Substantia nigra (tissue), 51 donors: ENCODE measurements at places on chromosomes 6 and 20.

- DNase-seq: no peak
Observed at GRCh38 chr6:12297363-12298016, 7.3 kb downstream of the EDN1 start.

GRCh38 chr6:37732688-37733087, 35.0 kb upstream of the MDGA1 start:
- no peak for DNase-seq

- DNase-seq: no peak
Observed at GRCh38 chr6:87925373-87926060, 122.1 kb upstream of the SPACA1 start.

DNA sequence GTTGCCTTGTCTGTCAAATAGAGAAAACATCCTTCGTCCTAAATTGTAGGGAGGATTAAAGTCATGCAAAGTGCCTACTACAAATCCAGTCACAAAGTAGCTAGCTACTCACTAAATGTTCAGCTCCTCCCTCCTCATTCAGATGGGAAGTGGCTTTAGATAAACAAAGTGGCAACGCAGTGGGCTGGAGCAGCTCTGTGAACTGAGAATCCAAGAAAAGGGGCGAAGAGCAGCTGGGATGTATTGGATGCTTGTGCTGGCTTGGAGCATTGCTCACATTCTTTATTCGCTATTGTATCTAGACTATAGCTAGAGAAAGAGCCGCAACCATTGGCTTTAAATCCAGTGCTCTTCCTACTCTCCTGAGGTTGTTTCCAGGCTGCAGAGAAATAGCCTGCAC, 10.3 kb downstream of the MOG start:
- DNase-seq: no peak

DNA sequence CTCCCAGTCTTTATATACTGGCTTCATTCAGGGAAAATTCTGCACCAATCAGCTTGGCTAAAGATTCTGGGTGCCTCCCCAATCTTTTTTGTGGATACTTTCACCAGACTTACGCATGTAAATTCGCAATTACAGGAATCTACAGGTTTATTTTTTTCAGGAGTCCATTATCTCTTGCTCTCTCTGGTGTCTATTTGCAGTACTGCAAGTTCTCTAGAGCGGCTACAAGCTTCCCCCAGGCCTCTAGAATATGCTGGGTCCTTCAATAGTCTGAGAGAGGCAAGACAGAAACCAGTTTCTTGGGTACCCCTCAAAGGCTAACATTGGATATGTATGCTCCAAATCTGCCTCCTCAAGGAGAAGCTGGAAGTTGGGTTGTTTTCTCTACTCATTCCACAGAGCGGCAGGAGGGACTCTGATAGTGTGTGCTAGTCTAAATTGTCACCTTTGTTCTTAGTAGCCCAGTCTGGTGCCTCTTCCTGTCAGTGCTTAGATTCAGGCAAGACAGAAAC, 58.5 kb downstream of the SUN5 start:
- no peak for DNase-seq

- no peak for DNase-seq
Observed at GRCh38 chr6:55557146-55557545, 21.8 kb downstream of the HMGCLL1 start.

DNA sequence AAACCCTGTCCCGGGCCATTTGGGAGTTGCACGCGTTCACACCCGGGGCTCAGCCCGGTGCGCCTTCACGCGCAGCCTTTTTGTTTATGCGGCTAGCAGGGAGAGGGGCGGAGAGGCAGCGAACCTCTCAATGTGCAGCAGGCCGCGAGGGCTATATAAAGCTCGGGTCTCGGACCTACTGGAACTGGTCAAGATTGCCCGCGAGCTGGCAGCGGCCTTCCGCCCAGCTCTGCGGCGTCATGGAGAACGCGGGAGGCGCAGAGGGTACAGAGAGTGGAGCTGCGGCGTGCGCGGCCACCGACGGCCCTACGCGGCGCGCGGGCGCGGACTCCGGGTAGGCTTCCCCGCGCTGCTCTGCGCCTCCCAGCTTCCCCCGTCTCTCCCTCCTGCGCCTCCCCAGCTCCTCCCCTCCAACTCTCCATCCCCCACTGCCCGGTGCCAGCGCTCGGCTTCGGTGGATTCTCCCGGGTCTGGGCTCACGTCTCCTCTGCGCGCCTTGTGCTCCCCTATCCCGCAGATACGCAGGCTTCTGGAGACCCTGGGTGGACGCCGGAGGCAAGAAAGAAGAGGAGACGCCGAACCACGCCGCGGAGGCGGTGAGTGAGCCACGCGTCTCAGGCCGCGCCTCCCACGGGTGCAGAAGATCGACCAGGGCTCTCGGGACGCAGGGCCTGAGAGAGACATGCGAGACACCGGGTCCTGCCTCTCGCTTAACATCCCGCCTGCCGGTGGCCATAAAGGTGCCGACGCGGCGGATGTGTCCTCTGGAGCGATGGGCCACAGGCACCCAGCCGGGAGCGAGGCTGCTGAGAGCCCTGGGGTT, at the start of gene RIPPLY2:
TSS of gene RIPPLY2 (plus strand) at position 183 of the 823 bp plus-strand sequence. CDS start at position 240, 57 bp downstream.
- peak; percentile 58 for DNase-seq

GRCh38 chr6:123016431-123017103, 20.5 kb downstream of the CLVS2 start:
- peak; percentile 10 for DNase-seq

GRCh38 chr6:39934131-39934757, at the start of gene MOCS1:
Gene MOCS1, minus strand, starts transcription at chr6:39934462. Its CDS starts 45 bp downstream, at chr6:39934417.
- peak; percentile 93 for DNase-seq

GRCh38 chr6:24858177-24858653, 59.5 kb upstream of the ARMH2 start:
- DNase-seq: no peak

GRCh38 chr20:40019510-40019909, 669.5 kb downstream of the MAFB start:
- no peak for DNase-seq

DNA sequence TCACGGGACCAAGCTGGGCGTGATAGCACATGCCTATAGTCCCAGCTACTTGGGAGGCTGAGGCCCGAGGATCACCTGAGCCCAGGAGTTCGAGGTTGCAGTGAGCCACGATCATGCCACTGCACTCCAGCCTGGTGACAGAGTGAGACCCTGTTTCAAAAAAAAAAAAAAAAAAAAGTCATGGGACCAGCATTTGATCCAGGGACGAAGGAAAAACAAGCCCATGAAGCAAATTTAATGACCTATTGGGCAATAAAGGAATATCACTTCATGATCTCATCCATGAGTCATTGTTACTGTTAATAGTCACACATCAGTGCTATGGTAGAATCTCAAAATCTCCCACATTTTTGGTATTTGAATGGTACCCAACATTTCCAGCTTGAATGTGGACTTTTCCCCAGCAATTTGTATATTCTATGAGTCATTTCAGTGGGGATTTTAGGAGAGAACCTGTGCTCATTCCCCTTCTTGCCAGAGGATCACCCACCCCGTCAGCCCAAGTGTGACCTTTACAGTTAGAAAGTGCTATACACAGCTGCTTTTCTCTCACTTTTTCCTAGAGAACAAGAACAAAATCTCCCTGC, 8.5 kb upstream of the SOD2 start:
- no peak for DNase-seq

DNA sequence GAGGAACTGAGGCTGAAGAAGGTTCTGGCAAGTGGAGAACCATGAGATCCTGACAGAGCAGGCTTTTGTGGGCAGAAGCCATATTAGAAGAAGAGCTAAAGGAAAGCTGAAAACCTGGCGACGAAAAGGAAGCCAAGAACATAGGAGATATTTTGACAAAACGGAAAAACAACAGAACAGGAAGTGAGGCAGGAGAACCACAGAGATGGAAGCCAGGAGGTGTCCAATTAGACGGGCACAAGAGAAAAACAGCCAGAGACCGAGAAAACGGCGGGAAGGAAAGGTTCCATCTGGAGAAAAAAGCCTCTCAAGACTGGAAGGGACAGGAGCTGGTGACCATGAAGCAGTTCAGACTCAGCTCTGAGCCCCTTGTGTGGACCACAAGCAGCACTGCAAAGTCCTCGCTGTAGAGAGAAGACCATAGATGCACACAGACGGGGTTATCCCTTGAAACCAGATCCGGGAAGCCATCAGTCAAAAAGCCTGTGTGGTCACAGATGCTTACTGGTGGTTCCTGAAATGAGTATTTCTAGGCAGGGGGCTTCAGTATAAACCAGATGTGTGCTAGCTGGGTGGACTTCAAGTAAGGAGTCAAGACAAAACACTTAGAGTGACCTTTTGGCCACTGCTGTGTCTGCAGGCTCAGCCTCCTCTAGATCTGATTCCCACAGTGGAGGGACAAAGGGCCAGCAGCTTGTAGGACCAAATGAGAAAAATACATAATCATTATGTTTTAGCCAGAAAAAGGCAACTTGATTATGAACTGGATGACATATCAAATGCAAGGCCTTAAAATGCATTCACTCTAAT, 30.7 kb downstream of the SSR1 start:
- DNase-seq: no peak

GRCh38 chr6:56555438-56555872, 87.2 kb downstream of the DST start:
- no peak for DNase-seq

- peak; percentile 43 for DNase-seq
Observed at GRCh38 chr6:97133067-97133466, 149.9 kb downstream of the MMS22L start.

- DNase-seq: no peak
Observed at GRCh38 chr20:47334022-47334551, 22.4 kb downstream of the ZMYND8 start.
